ENCODE measurements at places on chromosomes 3 and 15. TPM values are rescaled to one million over a fixed set of nuclear protein-coding genes. Genes with fewer than 3 reads are reported as not detected.

Gene LDHAL6B
- total RNA-seq = not detected

Gene GOLGA8J
- total RNA-seq = not detected

Gene UROC1
- not detected for total RNA-seq

Gene NMD3
- 28.5 TPM for total RNA-seq

Gene RPLP1
- 465 TPM for total RNA-seq

Gene SH3GL3
- total RNA-seq = 0.38 TPM

Gene TM4SF18
- total RNA-seq = 0.51 TPM

Gene RLBP1
- total RNA-seq = not detected

Gene PPP2R3A
- total RNA-seq = 10.4 TPM

Gene NDN
- 56.5 TPM for total RNA-seq

Gene AHSG
- not detected for total RNA-seq
